Lung (tissue), 17 donors: ENCODE measurements at places on chromosomes 11 and 22. TPM values are rescaled to one million over a fixed set of nuclear protein-coding genes. Genes with fewer than 3 reads are reported as not detected.
A peak's percentile ranks its signal among the peaks of the same experiment; 100 is the strongest.

MPPED1 gene
- total RNA-seq: not detected

VWCE gene
- total RNA-seq: 1.2 TPM

TTC12 gene
- total RNA-seq: 43.2 TPM

- peak; percentile 97 for DNase-seq
Measured at GRCh38 chr11:58578136-58578634, 678 bp upstream of the ZFP91 start.

DNA sequence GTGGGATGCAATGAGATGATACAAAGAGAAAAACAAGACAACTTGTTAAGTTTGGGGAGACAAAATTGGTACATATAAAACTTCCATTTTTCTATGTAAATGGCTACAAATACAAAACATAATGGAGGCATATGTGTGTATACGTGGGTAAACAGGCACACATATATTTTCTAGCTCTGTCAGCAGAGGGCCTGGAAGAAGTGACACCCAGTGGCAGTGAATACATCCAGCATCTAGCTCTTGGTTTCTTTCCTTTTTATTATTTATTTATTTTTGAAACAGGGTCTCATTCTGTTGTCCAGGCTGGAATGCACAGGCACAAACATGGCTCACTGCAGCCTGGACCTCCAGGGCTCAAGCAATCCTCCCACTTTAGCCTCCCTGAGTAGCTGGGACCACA, 5.0 kb upstream of the RASL10A start:
- DNase-seq: no peak

DNA sequence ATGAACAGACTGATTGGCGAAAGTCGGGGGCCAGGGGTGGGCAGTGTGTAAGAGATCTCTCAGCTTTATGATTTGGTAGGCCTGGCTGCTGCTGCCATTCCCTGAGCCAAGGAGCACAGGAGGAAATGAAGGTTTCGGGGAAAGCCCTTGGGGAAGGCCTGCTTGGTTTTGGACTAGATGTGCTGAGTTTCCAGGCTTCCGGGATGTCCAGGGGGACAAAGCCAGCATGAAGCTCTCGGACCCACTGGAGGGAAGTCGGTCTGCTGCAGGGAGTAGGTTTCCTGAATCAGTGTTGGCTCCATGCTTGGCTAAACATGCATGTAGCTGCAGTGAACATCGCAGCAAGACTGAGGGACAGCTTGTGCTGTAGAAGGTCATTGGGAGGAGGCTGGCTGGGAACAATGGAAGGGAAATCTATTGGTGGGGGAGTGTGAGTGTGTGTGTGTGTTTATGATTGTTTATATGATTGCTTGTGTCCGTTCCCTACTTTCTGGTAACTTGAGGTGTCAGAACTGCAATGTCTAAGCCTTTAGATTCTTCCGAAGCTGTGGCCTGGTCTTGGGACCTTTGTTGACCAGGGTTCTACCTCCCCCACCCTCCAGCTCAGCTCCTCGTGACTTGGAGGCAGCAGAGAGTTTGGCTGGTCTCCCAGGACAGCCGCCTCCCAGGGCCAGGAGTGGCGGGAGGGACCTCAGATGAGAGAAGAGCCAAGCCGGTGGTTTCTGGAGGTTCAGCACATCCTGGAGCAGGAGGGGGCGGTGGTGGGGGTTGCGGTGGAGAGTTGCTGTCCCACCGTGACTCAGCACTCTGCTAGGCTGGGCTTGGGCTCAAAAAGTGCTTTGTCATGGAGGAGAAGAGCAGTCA, 4.0 kb upstream of the FTH1 start:
- peak; percentile 99 for DNase-seq

DNA sequence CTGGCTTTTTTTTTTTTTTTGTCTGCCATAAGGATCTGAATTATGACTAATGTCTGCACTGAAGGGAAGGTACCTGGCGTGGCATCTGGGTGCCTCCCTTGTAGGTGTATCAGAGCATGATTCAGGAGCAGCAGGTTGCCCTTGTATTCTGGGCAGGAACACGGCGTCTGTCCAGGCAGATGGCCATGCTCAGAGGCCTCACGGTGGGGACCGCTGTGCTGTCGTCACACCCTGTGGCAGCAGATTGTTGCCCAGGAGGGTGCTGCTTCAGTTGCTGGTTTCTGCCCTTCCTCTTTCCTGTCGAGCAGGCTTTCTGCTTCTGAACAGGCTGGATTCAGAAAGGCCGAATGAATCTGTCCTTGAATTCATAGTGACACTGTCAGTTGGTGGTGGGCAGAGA, 11.0 kb downstream of the ZNRF3 start:
- DNase-seq: no peak

- DNase-seq: peak; percentile 42
Measured at GRCh38 chr11:47714554-47715081, 551 bp downstream of the AGBL2 start.

DNA sequence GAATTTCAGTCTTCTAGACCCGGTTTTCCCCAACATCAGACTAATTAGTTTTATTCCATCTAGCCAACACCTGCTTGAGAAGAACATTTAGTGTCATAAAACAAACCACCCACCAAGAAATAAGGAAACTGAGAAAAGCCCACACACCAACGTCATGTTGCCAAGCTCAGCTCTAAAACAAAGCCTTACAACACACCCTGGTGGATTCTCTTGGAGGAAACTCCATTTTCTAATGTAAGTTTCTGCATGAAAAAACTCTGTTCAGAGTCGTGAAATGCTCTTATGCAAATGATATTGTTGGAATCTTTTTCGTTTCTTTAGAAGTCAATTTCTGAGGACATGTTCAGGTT, 105.0 kb upstream of the RAG2 start:
- DNase-seq: peak; percentile 36

GRCh38 chr11:124738713-124739478, 846 bp upstream of the NRGN start:
- no peak for DNase-seq

DNA sequence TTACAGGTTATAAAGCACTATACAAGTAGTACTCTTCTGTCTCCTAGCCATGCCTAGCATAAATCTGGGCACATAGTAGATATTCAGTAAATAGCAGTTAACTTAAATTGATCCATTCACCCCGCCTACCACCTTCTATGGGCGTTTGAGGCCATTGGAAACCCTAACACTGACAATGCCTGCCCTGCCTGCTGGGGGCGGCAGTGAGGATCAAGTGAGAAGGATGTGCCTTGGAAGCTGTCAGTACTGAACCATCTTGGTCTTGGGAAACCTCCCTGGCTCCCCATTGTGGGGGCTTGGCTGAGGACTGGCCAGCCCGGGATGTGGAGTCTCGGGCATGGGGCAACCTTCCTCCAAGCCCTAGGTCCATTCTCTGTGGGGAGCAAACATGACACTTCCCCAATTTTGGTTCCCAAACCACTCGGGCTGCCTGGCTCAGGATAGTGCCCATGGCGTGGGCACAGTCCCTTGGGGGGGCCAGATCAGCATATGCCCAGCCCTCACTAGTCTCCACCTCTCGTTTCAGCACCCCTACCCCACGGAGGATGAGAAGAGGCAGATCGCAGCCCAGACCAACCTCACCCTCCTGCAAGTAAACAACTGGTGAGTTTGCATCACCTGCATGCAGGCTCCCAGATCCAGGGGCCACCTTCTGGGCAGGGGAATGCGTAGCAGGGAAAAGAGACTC, 67.4 kb downstream of the FEZ1 start:
- DNase-seq: no peak

DNA sequence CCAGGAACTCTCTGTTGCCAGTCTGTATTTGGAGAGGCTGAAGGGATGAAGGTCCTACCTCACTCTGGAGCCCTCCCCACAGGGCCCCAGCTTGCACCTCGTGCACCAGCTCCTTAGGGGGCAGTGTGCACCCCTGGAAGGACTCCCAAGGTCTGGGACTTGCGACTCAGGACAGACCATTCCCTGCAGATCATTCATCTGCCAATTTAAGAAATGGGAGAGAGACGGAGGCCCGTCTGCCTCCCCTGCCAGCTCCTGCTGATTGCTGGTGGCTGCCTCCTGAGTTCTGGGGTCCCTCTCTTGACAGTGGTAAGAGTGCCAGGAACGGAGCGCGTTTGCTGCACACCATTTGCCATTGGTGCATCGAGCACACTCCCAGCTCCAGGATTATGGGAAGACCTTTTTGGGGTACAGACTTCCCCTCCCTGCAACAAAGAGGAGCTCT, 27.4 kb upstream of the MALAT1 start:
- DNase-seq: peak; percentile 31

DNA sequence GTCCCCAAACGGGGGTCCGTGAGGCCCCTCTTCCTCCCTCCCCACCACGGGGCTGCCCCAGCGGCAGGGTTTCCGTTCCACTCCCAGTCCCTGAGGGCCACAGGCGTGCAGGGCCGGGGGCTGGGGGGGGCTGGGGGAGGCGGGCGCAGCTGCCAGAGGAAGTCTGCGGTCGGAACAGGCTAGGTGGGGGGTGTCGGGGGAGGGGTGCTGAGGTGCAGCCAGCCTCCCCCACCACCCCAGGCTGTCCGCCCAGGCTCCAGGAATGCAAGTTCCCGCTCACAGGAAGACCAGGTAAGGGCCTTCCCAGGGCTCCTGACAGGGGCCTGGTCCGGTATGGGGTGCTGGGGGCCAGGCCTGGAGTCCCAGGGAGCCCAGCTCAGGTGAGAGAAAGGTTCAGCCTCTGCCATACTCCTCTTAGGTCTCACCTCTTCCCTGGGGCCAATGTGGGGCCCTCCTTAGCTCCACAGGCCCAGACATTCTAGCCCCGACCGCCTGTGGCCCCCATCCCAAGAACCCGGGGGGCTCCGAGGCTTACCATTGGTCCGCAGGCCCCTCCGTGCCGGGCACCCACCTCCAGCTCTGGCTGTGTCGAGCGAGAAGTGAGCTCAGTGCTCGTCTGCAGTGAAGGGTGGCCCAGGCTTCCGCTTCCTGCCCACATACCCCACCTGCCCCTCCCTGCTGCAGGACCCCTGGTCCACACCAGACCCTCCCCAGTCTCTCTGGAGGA, at the start of gene PTPRCAP:
Gene PTPRCAP (minus strand): TSS at position 601 of the 727 bp plus-strand sequence. CDS start 63 bp downstream, at position 538.
- no peak for DNase-seq

DNA sequence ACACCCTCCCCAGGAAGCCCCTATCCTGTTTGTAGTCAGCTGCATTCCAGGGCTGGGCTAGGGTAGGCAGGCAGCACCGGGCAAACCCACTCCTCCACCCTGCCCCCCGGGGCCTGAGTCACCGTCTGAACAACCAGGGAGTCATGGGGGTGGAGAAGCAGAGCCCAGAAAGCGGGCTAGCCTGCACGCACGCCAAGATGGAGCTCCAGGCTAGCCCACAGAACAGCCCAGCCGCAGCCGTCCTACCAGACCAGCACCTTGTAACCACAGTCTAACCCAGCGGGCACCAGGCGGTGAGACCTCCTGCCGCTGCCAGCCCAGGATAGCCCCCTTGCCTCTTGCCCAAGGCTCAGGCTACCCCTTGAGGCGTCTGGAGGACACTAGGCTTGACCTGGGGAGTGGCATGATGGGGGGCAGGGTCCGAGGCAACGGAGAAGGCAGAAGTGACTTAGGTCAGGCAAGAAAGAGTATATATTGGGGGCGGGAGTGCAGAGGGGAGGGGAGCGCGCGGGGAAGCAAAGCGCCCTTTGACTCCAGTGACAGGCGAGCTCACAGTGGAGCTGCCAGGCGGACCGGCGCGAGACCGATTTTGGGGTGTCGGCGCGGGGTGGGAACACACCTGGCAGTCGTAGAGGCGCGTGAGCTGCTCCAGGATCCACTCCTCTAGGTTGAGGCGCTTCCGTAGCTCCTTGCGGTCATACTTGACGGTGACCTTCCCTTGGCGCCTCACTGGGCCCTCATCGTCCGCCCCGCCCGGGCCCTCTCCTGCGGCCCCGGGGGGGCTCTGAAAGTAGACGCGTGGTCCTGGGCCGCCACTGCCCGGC, 734 bp downstream of the PPP1R14B start:
- peak; percentile 66 for DNase-seq

GRCh38 chr11:125591649-125592304, 875 bp upstream of the STT3A start:
- peak; percentile 44 for DNase-seq

GRCh38 chr11:7488681-7489080, 3.4 kb downstream of the OLFML1 start:
- DNase-seq: no peak

DNA sequence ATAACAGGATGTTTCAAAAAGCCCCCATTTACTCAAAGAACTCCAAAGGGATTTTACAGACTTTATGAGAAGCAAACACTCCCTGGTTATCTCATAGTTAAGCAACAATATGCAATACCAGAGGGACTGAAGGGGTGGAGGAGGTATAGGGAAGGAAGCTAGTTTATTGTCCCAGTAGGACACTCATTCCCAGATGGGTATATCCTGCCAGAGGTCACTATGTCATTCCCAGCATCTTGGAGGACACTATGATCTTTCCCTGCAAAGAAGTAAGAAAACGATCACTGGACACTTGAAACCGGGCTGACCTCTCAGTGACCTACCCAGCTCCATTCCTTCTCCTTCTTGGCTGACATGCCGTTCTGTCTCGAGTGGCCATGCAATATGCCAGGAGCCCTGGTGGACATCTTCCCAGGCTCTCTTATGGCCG, 114.5 kb downstream of the NAT10 start:
- DNase-seq: peak; percentile 73
